ENCODE measurements at places on chromosomes 4 and X.

GRCh38 chrX:109533005-109533404 is 3.6 kb upstream of the NXT2 start:
- no peak for DNase-seq

DNA sequence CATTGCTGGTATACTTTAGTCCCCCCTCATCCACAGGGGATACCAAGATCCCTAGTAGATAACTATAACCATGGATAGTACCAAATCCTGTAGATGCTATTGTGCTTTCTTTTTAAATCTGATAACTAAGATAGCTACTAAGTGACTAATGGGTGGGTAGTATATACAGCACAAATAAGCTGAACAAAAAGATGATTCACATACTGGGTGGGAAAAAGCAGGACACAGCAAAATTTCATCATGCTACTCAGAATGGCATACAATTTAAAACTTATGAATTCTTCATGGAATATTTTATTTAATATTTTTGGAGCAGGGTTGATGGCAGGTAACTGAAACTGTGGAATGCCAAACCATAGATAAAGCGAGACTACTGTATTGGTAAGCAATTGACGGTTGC is 161.6 kb downstream of the IL15 start:
- DNase-seq = no peak

DNA sequence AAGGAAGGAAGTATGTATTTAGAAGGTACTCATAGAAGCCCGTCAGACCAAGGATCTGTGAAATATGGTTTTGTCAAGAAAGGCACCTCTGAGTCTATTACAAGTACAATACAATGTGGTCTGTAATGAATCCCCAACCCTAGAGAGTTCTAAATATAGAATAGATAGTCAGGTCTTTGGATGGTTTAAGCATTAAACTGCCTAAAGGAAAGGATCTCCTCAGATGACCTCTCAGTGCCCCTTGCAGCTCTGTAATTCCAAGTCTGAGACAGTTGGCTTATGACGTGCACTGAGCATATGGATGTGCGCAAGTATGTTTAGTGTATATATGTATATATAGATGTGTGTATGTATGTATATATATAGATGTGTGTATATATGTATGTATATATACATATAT is 62.0 kb downstream of the CCSER1 start:
- DNase-seq = no peak

DNA sequence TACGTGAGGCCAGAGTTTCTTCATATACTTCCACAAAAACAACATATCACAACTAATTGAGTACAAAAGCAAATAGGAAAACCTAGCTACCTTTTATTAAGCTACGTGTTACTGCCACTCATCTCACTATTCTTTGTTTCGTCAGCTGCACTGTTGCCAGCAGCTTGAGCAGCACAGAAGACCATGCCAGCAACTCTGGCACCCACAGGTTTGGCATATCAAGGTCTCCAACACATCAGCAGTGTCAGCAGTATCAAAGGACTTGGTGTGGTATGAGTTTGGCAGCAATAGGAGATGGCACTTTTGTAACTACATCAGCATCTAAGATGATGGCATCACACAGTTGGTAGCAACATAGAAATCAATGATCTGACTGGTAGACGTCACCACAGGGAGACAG is 30.7 kb downstream of the CDKL2 start:
- DNase-seq = no peak

DNA sequence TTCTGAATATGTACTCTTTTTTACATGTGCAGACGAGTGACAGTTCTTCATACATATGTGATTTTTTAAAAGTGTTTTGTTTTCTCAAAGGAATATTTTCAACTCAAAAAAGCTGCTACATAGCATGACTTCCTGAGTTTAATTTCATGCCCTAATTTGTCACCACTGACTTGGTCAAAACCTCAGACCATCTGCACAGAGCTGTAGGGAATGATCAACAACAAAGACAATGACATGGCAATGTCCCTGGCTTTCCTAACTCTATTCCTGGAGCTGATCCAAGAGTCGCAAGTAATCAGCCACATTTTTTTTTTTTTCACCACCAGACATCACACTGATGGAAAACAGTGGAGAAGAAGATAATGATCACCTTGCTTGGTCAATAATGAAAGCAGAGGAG is 97.7 kb downstream of the TMA16 start:
- no peak for DNase-seq

DNA sequence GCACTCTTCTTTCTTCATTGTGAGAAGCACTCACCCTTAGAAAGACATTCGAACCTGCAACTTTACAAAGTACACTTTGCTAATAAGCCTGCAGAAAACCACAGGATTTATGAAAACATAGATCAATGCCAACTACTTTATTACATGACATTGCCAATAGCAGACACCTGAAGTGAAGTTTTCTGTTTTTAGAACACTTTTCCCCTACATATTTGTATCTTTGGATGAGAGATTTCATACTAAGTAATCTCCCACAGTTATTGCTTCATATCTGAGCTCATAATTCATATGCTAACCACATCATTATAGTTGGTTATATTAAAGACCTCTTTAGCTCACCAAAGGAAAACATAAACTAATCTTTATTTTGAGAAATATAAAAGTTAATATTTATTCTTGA is 276.5 kb upstream of the CTSO start:
- no peak for DNase-seq

DNA sequence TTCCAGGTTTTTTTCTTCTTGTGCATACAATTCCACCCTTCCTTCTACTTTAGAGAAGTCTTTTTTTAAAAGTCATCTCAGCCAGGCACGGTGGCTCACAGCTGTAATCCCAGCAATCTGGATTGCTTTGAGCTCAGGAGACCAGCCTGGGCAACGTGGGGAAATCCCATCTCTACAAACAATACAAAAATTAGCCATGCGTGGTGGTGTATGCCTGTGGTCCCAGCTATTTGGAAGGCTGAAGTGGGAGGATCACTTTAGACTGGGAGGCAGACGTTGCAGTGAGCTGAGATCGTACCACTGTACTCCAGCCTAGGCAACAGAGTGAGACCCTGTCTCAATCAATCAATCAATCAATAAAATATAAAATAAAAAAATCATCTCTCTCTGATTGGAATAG is 14.8 kb downstream of the ELOVL6 start:
- DNase-seq = no peak

GRCh38 chr4:102586002-102586643 is 85.0 kb downstream of the NFKB1 start:
- DNase-seq = no peak
